Fibroblast of the aortic adventitia (primary cell): ENCODE measurements at places on chromosomes 7 and 10.

- no peak for DNase-seq
Observed at GRCh38 chr10:75010373-75010772, 101.1 kb upstream of the SAMD8 start.

DNA sequence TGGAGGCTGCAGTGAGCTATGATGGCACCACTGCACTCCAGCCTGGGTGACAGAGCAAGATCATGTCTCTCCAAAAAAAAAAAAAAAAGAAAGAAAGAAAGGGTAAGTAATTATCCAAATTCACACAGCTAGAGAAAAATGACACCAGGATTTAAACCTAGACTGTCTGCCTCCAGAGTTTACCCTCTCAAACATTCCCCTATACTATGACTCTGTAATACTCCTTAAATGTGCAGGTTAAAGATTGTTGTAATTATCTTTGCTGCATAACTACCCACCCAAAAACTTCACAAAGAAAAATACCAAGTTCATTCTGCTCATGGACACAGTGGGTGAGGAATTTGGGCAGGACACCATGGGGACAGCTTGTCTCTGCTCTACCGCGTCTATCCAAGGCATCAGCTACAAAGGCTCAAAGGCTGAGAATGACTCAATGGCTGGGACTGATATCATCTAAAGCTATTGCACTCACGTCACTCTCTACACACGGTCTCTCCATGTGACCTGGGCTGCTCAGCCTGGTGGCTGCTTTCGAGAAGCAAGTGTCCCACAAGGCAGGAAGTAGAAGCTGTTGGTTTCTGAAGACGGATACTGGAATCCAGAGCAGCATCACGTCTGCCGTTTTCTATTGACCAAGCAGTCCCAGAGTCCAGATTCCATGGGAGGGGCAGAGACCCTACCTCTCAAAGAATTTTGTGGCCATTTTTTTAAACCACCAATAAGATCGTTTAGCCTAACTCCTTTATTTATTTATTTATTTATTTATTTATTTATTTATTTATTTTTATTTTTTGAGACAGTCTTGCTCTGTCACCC lies 185.7 kb upstream of the AUTS2 start:
- no peak for DNase-seq

- peak; percentile 25 for DNase-seq
Observed at GRCh38 chr7:133401225-133401624, 148.3 kb downstream of the EXOC4 start.

DNA sequence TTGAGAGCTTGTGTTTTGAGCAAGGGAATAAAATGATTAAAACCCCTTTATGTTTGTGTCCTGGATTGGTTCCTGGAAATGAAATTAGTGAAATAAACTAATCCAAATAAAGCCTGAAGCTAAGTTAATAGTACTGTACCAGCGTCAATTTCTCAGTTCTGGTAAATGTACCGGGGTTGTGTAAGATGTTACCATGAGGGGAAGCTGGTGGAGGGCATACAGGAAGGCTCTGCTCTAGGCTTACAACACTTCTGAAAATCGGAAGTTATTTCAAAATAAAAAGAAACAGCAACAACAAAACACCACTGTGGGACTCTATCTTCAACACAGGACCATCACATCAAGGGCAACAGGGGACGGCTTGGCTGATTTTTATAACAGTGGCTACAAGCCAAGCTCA lies 257.0 kb downstream of the CREB5 start:
- DNase-seq, result no peak

- no peak for DNase-seq
Observed at GRCh38 chr7:7201578-7202374, 19.4 kb downstream of the C1GALT1 start.

DNA sequence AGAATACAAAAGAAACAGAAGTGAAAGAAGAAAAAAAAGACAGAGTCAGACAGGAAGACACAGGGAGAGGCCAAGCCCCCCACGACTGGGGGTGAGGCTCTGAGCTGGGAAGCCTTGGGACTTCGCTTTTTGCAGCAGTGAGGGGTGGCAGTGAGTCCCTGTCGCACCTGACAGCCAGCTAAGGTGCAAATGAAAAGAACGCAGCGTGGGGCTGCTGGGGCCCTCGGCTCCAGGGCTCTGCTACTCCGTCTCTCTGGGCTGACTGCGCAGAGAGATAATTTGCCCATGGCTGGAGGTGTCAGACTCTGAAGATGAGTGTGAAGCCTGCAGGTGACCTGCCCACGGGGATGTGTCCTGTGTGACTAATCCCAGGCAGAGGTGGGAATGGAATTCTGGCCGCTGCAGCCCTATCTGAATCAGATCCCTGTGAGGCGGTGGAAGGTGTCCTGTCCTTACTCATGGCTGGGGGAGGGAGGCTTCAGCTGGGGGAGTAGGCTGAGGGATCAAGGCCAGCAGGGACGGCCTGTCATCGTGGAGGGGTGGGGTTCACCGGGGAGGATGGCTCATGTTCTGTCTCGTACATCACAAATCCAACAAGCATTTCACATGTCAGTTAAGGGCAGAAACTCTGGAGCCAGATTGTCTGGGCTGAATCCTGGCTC lies 96.4 kb downstream of the SLIT1 start:
- DNase-seq, result no peak

DNA sequence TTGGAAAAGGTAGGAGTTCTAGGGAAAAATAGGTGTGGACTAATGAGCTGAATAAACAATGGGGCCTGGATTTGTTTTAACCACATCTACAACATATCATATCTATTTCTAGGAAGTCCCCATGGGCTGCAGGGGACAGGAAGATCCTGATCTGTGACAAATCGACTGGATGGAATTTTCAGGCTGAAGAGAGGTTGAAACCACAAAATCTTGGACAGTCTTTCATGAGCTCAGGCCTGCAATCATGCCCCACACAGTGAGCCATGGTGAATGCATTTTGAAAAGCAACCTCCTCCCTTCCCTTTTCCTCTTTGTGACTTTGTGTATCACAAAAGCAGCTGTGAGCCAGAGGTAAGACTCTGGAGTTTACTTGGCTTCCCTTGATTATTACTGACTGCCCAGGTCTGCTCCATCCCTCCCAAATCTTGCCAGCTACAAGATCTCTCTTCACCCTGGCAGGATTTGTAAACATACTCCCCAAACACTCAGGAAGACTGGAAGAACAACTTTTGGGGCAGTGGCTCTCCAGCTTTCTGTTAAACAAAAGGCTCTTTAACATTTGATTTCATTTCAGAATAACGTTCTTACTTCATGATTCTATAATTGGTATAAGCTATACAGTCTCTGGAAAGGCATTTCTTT lies 66.4 kb downstream of the ASAH2B start:
- DNase-seq, result no peak

- no peak for DNase-seq
Observed at GRCh38 chr10:44289125-44289524, 95.8 kb downstream of the CXCL12 start.

GRCh38 chr7:75039166-75039565 lies 34.4 kb downstream of the RCC1L start:
- no peak for DNase-seq

GRCh38 chr10:114045136-114046086 lies 1.7 kb downstream of the ADRB1 start:
- DNase-seq, result no peak

- no peak for DNase-seq
Observed at GRCh38 chr7:154096-154799, 38.1 kb upstream of the FAM20C start.

DNA sequence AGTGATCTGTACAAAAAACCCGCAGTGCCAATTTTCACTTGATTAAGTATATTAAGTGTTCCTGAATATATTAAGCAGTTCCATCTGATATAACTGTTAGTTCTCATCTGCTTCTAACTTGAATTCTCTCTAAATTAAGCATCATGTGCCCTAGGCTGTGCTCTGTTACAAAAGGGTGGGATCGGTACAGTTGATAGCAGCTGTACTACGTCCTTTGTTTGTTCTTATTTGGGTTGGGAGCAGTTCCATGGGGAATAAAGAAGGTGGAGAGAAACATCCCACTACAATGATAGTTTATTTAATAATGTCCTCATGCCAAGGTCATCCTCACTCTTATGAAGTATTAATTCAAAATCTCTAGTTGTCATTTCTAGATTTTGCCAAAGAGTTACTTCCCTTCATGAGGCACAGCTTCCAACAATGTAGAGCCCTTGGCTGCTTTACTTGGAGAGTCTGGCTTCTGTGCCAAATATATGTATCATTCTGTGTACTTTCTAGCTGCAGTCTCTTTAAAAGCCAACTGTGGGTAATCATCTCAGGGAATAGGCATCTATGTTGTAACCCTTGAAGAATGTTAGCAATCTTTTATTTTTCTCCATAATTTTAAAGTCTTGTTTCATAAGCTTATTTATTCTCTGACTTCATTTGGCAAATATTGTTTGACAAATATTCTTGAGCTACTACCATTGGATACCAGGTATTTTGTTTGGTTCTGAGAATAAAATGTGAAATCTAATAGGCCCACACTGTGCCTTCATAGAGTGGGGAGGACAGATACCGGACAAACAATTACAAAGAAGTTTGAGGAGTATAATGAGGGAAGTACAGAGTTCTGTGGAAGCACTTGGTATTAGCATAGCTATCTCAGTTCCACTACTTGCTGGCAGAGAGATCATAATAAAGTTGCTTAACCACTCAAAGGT lies 22.4 kb upstream of the AHR start:
- peak; percentile 98 for DNase-seq

GRCh38 chr7:187227-187927 lies 5.0 kb upstream of the FAM20C start:
- no peak for DNase-seq

- no peak for DNase-seq
Observed at GRCh38 chr10:62005281-62005680, 103.8 kb downstream of the ARID5B start.

GRCh38 chr10:98555021-98555619 lies 108.4 kb upstream of the HPS1 start:
- DNase-seq, result no peak

DNA sequence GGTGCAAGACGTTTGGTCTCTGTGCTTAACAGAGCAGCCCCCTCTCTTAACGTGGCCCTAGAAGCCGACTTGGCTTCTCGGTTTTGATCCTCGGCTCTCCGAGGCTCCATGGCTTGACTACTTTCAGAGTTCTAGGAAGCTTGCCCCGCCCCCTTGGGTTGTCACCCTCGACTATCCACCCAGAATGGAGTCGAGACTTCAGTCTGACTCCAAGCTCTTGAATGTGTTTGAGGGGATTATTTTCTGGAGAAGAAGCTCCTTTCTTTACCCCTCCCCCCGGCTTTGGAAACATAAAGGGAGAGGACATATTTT lies 448 bp downstream of the SEC24C start:
- DNase-seq, result peak; percentile 62

GRCh38 chr10:129854796-129855705 lies 109.0 kb downstream of the EBF3 start:
- DNase-seq, result no peak
